DMS 273 treated with DMSO at 0.1 percent for 48 hours (cell line): ENCODE measurements at places on chromosomes 4 and X.

GRCh38 chrX:154540897-154541535 is 5.6 kb downstream of the G6PD start:
- DNase-seq = no peak

DNA sequence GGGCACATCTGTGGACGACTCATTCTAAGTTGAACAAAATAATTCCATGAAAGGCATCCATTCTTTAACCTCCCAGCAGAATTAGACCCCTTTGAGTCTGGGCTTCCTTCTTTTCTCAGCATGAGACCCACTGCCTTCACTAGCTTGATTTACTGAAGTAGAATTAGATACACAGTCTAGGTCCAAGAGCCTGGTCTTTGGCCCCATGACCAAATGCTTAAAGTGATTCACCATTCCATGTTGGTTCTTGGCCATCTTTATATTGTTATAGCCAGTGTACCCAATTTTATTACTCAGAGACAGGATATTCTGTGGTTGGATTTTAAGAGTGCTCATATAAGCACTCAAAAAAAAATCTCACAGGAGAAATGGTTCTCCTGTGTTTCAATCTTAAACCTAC is 155.3 kb upstream of the GPC4 start:
- DNase-seq = no peak

GRCh38 chrX:118554511-118554910 is 58.9 kb downstream of the DOCK11 start:
- DNase-seq = no peak

- no peak for DNase-seq
These were observed 37.9 kb downstream of the SGMS2 start for GRCh38 chr4:107862658-107863057.

- no peak for DNase-seq
These were observed 20.3 kb downstream of the QRFPR start for GRCh38 chr4:121360495-121360894.

DNA sequence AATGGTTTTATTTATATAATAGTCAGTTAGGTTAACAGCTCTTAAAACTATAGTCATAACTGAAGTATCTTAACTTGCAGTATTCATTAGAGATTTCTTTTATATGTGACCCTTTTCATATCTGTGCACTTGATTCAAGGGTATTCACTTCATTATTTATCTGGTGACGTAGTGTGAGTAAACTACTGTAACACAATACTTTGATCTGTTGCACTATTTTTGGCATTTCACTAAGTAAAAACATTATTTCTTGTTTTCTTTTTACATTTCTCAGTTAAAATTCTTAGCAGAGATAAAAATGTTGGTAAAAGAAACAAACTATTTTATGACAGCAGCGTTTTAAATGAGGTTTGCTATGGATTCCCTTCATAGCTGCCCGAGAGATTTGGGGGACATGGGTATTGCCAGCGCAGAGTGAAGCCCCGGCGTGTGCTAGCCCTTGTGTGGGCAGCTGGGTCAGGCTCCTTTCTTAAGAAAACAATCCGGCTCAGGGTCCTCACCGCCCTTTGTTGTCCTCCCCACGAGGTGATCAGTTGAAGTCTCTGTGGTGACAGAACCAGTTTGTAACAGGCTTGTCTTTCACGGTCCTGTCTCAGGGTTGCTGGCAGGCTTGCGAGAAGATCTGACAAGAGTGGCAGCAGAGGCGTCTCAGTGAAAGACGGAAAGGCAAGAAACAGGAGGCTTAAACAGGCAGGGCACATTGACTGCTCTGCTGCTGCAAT is 293.4 kb downstream of the BMPR1B start:
- peak; percentile 61 for DNase-seq

- no peak for DNase-seq
These were observed 196.7 kb downstream of the MID1 start for GRCh38 chrX:10423716-10424115.

GRCh38 chr4:134470544-134470943 is 269.0 kb upstream of the PABPC4L start:
- DNase-seq = no peak

DNA sequence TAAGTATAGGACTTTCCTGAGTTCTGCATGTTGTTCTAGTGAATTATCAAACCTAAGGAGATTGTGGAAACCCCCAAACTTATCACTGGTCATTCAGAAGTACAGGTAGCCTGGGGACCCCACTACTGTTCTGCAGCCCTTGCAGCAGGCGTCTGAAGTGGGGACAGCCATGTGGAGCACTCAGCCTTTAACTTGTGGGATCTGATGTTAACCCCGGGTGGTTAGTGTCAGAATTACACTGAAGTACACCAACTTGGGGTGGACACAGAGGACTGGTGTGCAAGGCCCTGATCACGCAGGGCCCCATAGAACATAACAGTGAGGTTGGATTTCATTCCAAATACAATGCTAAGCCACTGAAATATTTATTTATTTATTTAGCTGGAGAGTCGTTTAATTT is 103.7 kb downstream of the SCD5 start:
- no peak for DNase-seq

DNA sequence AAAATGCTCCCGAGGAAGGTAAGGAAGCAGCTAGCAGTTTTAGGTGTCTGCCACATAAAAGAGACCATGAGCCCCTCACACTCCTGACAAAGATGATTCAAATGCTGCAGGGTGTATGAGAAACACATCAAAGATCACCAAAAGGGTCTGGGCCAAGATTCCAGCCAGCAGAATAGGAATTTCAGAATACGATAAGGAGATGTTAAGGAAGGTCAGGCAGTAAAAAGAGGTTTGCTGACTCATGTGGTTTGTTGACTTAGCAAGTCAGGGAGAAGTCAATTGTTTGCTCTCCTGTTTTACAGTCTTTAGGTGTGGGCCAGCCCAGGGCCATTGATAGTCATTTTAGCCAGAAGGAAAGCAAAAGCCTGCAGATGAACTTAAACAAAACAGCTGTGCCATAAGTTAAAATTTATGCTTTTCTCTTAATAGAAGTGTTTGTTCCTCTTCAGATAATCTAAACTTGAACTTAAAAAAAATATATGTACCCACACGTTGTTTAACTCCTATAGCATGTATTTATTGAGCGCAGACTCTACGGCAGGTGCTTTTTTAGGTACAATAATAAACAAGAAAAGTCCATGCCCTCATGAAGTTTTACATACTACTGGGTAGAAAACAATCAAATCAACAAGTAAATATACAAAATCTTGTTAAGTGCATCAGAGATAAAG is 115.6 kb downstream of the CAMK2D start:
- DNase-seq = no peak

DNA sequence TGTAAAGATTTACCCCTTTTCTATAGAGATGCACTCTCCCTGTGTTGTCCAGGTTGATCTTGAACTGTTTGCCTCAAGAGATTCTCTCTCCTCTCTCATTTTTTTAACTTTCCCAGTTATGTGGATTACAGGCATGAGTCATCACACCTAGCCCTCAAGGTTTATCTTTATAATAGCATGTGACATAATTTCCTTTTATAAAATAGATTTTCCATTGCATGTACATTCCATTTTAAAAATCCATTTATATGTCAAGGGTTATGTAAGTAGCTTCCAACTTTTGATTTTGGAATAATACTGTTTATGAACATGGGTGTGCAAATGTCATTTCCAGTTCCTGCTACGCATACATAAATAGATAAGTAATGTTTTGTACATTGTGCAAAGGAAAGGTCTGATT is 20.6 kb downstream of the ZNF721 start:
- DNase-seq = no peak

DNA sequence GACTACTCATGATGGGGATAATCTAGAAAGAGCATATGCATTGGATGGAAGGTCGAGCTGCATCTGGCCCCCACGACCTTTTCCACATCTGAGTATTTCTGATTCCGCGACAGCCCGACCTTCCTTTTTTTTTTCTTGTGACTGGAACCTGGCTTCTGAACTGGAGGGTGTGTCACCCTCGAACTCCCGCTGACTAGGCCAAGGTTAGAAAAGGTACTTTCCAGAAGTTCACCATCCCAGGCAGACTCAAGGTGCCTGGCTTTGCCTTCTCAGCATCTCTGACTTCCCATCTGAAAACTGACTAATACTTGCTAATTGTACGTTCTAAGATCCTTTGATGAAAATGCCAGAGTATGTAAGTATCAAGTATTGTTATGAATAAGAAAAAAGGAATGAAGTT is 49.3 kb upstream of the CD40LG start:
- no peak for DNase-seq

- no peak for DNase-seq
These were observed 118.3 kb downstream of the CDKL5 start for GRCh38 chrX:18543738-18544137.

GRCh38 chr4:3419836-3420605 is 21.7 kb upstream of the HGFAC start:
- no peak for DNase-seq

GRCh38 chr4:13766761-13767540 is 139.4 kb upstream of the BOD1L1 start:
- DNase-seq = peak; percentile 88

DNA sequence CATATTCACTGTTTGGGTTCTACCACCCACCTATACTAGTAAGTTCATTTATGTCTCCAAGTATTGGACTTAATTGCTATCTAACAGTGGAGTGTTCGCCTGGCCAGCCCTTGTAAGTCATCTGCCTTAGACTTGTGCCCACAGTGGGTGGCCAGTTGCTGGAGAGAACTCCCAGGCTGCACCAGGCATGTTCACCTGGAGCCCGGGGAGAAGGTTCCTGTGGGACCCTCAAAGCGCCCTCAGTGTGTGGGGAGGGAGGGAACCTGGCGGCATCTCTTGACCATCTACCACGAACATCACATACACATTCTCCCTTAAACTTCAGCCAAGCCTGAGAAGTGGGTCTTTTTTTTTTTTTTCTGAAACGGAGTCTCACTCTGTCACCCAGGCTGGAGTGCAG is 138.1 kb downstream of the CPZ start:
- DNase-seq = no peak

DNA sequence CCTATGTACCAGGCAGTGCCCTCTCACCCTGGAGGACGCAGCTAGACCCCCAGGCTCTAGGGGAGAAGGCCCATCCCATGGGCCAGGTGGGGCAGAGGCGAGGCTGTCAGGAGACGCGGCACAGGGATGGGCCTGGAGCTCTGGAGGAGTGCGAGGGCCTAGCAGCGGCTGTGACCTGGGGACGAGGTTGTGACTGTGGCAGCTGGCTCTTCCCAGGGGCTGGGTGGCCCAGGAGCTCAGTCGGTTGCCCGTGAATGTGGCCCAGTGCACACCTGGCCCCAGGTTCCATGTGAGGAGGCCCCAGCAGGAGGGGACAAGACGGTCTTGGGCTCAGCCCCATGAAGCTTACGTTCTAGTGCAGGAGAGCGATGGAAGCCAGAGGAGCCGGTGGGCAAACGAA is 31.0 kb upstream of the ADRA2C start:
- no peak for DNase-seq

DNA sequence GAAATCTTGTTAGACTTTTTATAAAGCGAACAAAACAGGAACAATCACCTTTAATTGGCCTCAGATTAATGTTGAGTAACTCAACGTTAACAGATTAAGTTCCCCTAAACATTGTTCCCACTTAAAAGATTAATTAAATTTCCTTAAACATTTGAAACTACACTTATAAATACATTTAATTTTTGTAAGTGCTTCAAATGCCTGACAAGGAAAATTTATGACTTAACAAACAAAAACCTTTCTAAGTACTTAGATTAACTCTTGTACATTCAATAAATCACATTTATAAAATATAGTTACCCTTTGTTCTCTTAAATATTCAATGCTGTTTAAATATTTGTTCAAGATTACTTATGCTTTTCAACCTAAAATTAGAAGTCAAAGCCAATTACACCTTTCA is 39.4 kb upstream of the OCIAD2 start:
- DNase-seq = no peak

DNA sequence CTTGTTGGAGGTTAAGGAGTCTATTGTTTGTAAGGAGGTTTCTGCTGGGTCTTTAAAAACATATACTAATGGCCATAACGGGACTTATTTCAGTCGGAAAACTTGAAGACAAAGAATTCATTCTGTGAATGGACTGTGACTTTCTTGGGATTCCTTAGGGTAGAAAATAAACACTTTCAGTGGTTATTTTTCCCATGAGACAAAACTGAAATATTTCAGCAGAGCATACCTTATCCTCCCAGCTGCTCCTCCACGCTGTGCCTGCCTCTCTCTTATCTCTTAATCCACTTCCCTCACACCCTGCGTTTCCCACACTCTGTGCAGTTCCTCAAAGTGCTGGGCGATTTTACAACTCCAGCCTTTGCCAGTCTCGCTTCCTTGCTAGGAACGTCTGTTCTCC is 47.1 kb upstream of the SORBS2 start:
- DNase-seq = no peak

DNA sequence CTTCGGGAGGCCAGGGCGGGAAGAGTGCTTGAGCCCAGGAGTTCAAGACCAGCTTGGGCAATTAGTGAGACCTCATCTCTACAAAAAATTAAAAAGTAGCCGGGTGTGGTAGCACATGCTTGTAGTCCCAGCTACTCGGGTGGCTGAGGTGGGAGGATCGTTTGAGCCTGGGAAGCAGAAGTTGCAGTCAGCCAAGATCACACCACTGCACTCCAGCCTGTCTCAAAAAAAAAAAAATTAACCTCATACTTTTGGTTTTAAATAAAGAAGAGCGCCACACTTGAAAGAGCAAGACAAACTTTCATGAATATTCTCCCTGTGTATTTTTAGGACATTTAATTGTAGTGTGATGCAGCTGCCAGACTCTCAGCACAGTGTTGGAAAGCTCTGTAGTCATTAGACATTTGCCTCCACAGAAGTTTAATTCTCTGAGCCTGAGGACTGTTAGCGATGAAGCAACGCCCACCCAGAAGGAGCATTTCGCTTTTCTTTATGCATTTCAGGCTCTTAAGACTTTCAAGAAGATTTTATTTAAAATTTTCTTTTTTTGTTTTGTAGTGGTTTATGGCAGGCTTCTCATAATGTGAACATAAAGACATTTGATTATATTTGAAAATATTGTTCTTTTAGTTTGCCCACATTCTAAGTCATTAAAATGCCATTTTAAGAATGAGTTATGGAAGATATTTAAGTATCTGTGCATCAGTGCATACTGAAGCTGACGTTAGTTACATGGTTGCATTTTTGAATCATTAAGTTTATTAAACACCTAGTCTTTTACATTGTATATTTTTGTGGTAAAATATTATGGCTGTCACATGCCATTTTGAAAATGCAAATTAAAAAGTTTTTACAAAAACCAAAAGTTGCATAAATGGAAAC is 45.8 kb downstream of the DCLK2 start:
- no peak for DNase-seq
